ENCODE measurements at places on chromosomes 11 and 22. TPM values are rescaled to one million over a fixed set of nuclear protein-coding genes. Genes with fewer than 3 reads are reported as not detected.

The SLN gene
- total RNA-seq: 441 TPM

The SLC35F2 gene
- total RNA-seq: 12.1 TPM

The MIAT gene
- total RNA-seq: 2.6 TPM

The UBQLNL gene
- total RNA-seq: 1.5 TPM

The SERHL2 gene
- 2.7 TPM for total RNA-seq

The MMP8 gene
- 2.8 TPM for total RNA-seq

The TMEM45B gene
- total RNA-seq: 17.3 TPM

The NARS2 gene
- 26.0 TPM for total RNA-seq

The OR56A1 gene
- 0.12 TPM for total RNA-seq

The DBX1 gene
- total RNA-seq: not detected

The KCNJ1 gene
- total RNA-seq: 120 TPM

The LIF gene
- 2.7 TPM for total RNA-seq

The LGR4 gene
- 157 TPM for total RNA-seq

The PGA3 gene
- 0.23 TPM for total RNA-seq

The OR5T3 gene
- total RNA-seq: not detected

The HBG2 gene
- total RNA-seq: 14,762 TPM

The LRRC56 gene
- 1.8 TPM for total RNA-seq

The NXPE1 gene
- total RNA-seq: not detected

The SPDYC gene
- not detected for total RNA-seq

The PKDREJ gene
- total RNA-seq: 0.12 TPM

The GDPD4 gene
- not detected for total RNA-seq

The BLID gene
- total RNA-seq: 2.0 TPM

The MEI1 gene
- total RNA-seq: 3.0 TPM

The PARVB gene
- 36.4 TPM for total RNA-seq

The PPARA gene
- 43.5 TPM for total RNA-seq

The CYTH4 gene
- 12.2 TPM for total RNA-seq

The RTN4RL2 gene
- total RNA-seq: 2.5 TPM

The DNAJB7 gene
- total RNA-seq: not detected

The SERPIND1 gene
- 0.53 TPM for total RNA-seq

The MS4A12 gene
- not detected for total RNA-seq

The C11orf91 gene
- not detected for total RNA-seq

The OR5B17 gene
- total RNA-seq: not detected

The WBP2NL gene
- 7.7 TPM for total RNA-seq

The MAPK8IP2 gene
- 1.8 TPM for total RNA-seq
